ENCODE measurements at places on chromosomes 12 and 14.

DNA sequence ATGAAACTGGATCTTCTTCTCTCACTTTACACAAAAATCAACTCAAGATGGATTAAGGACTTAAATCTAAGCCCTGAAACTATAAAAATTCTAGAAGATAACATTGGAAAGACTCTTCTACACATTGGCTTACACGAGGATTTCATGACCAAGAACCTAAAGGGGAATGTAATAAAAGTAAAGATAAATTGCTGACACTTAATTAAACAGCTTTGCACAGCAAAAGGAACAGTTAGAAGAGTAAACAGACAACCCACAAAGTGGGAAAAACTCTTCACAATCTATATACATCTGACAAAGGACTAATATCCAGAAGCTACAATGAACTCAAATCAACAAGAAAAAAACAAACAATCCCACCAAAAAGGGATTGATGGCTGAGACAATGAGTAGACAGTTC, 74.4 kb downstream of the BLTP3B start:
- DNase-seq, result no peak

- no peak for DNase-seq
Measured at GRCh38 chr14:32087907-32088306, 10.8 kb downstream of the ARHGAP5 start.

- no peak for DNase-seq
Measured at GRCh38 chr14:100806386-100806785, 19.5 kb upstream of the MEG3 start.

GRCh38 chr12:56462565-56462964, 5.8 kb upstream of the SPRYD4 start:
- no peak for DNase-seq

- no peak for DNase-seq
Measured at GRCh38 chr14:24700511-24700910, 66.5 kb upstream of the GZMB start.

DNA sequence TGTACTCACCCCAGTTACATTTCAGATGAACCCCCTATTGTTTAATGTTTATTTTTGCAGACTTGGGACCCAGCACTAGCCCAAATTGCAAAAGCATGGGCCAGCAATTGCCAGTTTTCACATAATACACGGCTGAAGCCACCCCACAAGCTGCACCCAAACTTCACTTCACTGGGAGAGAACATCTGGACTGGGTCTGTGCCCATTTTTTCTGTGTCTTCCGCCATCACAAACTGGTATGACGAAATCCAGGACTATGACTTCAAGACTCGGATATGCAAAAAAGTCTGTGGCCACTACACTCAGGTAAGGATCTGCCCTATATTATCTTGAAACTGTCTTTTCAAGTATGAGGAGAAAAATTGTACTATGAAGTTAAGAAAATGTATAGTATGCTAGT, 1.2 kb downstream of the GLIPR1 start:
- DNase-seq, result no peak

GRCh38 chr14:59238216-59238615, 49.7 kb downstream of the DAAM1 start:
- no peak for DNase-seq

DNA sequence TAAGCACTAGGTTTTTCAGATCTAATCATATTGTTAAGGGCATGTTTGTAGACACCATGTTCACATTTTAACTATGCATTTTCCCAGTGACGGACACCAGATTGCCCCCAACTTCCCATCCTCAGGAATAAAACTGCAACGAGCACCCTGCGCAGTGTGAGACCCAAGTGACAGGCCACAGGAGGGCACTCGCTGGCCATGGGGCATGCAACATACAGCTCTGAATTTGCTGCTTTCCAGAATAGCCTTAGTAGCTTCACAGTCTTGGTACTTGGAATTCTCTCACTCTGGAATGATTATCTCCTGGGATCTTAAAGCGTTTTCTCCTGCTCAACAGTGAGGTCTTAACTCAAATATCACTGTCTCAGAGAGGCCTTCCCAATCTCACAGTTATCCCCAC, 972 bp upstream of the DDX47 start:
- no peak for DNase-seq

- peak; percentile 48 for DNase-seq
Measured at GRCh38 chr14:32076278-32077080, 625 bp upstream of the ARHGAP5 start.

DNA sequence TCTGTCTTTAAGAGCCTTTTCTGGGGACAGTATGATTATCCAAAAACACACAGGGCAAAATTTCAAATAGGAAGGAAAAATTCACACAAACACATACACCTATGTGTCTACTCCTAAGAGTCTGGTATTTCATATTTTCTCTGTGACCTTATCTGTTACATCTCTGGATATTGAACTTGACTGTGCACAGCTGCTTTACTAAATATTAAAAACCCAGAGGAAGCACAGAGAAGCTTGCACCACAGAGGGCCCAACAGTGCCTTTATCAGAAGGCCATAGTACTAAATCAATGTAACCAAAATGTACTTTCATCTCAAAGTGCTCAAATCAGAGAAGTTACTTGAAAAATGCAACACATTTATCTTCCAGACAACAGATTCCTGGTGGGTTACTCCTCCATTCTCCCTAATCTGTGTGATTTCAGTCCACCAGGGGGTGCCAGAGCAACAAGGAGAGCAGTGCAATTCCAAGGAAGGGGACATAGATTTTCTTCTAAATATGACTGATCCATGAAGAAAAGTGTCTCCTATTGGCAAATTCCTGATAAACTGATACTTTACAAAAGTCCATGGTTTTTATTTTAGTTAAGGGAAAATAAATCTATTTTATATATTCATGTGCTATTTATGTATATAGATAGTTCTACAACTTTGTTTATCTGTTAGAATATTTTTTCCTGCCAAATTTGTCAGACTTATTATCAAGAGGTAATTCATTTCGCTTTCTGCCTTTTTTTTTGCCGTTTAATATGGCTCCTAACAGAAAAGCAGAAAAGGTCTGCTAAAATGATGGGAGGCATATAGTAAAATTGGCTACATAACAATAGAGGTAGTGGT, 617.6 kb downstream of the LRFN5 start:
- DNase-seq, result no peak

GRCh38 chr14:74257941-74258763, 18.9 kb downstream of the VSX2 start:
- DNase-seq, result no peak

DNA sequence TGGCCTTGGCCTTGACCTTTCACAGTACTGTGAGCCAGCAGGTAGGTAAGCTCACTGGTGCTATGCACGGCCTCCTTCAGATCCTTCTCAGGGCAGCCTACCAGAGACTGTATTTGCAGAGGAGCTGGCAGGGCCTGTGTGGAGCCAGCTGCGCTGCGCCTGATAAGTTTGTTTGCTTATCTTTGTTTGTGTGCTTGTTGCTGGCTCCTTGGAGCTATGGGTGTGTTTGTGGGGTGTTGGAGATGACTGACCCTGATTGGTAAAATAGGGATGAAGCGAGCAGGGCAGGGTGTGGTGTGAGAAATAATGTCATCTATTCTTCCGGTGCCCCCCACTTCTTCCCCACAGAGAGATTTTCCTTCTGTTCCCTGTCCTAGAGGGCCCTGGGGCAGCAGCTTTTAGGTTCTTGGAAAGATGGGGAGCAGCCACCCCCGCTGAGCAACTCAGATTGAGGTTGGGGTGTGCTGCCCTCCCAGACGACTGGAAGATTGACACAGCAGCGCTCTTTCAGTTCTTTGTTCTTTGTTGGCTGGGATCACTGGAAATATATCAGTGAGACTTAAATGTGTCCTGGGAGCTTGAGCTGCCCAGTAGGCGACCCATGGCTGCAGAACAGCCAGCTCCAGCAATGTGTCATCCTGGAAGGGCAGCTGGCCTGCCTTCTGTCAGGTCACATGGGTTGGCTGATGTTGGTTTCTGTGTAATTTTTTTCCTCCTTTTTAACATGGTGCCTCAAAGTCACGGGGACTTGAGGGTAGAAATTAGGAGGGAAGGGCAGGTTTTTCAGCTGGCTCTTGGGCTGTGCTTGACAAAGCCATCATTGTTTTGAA, 19.6 kb downstream of the MLXIP start:
- DNase-seq, result no peak

- DNase-seq, result no peak
Measured at GRCh38 chr14:36512585-36513003, 7.4 kb downstream of the NKX2-1 start.

GRCh38 chr14:68899033-68899603, 80.0 kb downstream of the ACTN1 start:
- no peak for DNase-seq

DNA sequence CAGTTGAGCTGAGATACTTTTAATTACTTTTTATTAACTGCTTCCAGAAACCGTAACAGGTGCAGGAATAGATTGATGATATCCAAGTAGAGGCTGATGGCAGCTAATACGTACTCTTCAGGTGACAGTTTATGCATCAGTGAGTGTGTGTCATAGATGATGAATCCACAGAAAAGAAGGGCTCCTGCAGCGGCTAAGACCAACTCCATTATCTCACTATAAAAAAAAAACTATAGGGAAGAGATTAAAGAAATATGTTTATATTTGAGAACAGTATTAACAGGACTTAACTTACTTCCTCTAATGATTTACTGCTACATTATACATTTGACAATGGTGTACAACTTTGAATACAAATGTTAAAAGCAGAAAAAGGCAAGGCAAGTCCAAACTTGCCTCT, 7.4 kb upstream of the LLPH start:
- DNase-seq, result no peak

- DNase-seq, result no peak
Measured at GRCh38 chr14:101331661-101332169, 229.6 kb upstream of the DIO3 start.

- DNase-seq, result no peak
Measured at GRCh38 chr14:23895480-23895879, 58.1 kb upstream of the DHRS4 start.

Data from GM12891 (cell line).